Aortic smooth muscle cell (primary cell): ENCODE measurements at places on chromosomes 7 and 10. TPM values are rescaled to one million over a fixed set of nuclear protein-coding genes. Genes with fewer than 3 reads are reported as not detected.

Gene AFAP1L2
- total RNA-seq = 0.06 and 0.13 TPM in 2 replicates

Gene CALCR
- total RNA-seq = not detected in 2 replicates

Gene TEX36
- total RNA-seq = not detected in 2 replicates

Gene EIF5AL1
- 0.50 and 0.53 TPM in 2 replicates for total RNA-seq

Gene PNLIPRP2
- not detected in 2 replicates for total RNA-seq

Gene ATP6V0A4
- total RNA-seq = not detected in 2 replicates

Gene PRPS1L1
- 0.06 and 0.13 TPM in 2 replicates for total RNA-seq

Gene CISD1
- total RNA-seq = 41.9 and 52.7 TPM in 2 replicates

Gene PILRA
- 0.62 TPM in 1 of 2 replicates, not detected in the other for total RNA-seq

Gene ANKRD30A
- not detected in 2 replicates for total RNA-seq

Gene PON1
- not detected in 2 replicates for total RNA-seq

Gene IFIT2
- 6.3 and 10.6 TPM in 2 replicates for total RNA-seq

Gene TEX47
- not detected in 2 replicates for total RNA-seq

Gene TSPAN12
- total RNA-seq = 2.2 and 4.0 TPM in 2 replicates

Gene CUBN
- 2.2 and 2.4 TPM in 2 replicates for total RNA-seq

Gene TMEM26
- total RNA-seq = 4.8 and 12.2 TPM in 2 replicates

Gene ADARB2
- total RNA-seq = not detected in 2 replicates

Gene CALML5
- total RNA-seq = not detected in 2 replicates

Gene CYP3A4
- not detected in 2 replicates for total RNA-seq

Gene ADGRA1
- total RNA-seq = not detected in 2 replicates

Gene LIPM
- 0.13 TPM in 1 of 2 replicates, not detected in the other for total RNA-seq

Gene NOBOX
- not detected in 2 replicates for total RNA-seq

Gene PPP1R9A
- total RNA-seq = 0.81 and 0.92 TPM in 2 replicates

Gene BMS1
- 18.5 and 22.1 TPM in 2 replicates for total RNA-seq

Gene NEBL
- total RNA-seq = 0.06 and 0.26 TPM in 2 replicates

Gene MRC1
- total RNA-seq = under 0.01 and 0.37 TPM in 2 replicates

Gene LEP
- not detected in 2 replicates for total RNA-seq

Gene SFTPA1
- total RNA-seq = not detected in 2 replicates

Gene MYOF
- total RNA-seq = 316 and 340 TPM in 2 replicates

Gene NRCAM
- total RNA-seq = 1.6 and 2.5 TPM in 2 replicates

Gene NAT16
- total RNA-seq = not detected in 2 replicates

Gene EPHB4
- total RNA-seq = 14.1 and 16.4 TPM in 2 replicates

Gene ENTPD1
- 0.99 and 1.1 TPM in 2 replicates for total RNA-seq

Gene AOAH
- not detected in 2 replicates for total RNA-seq

Gene FAM13C
- 3.4 and 4.4 TPM in 2 replicates for total RNA-seq

Gene ATP5F1C
- 227 and 269 TPM in 2 replicates for total RNA-seq

Gene PTPRE
- 1.7 and 3.8 TPM in 2 replicates for total RNA-seq

Gene OR2A5
- total RNA-seq = not detected in 2 replicates

Gene PNLIPRP3
- total RNA-seq = not detected in 2 replicates

Gene CTBP2
- 51.7 and 64.5 TPM in 2 replicates for total RNA-seq

Gene PTCD1
- 5.0 and 6.7 TPM in 2 replicates for total RNA-seq

Gene PRR15
- total RNA-seq = 0.19 TPM in 1 of 2 replicates, not detected in the other

Gene SH2B2
- 0.50 and 0.92 TPM in 2 replicates for total RNA-seq
